Kidney (tissue), 22 donors: ENCODE measurements at places on chromosomes 3 and 15. TPM values are rescaled to one million over a fixed set of nuclear protein-coding genes. Genes with fewer than 3 reads are reported as not detected.

DNA sequence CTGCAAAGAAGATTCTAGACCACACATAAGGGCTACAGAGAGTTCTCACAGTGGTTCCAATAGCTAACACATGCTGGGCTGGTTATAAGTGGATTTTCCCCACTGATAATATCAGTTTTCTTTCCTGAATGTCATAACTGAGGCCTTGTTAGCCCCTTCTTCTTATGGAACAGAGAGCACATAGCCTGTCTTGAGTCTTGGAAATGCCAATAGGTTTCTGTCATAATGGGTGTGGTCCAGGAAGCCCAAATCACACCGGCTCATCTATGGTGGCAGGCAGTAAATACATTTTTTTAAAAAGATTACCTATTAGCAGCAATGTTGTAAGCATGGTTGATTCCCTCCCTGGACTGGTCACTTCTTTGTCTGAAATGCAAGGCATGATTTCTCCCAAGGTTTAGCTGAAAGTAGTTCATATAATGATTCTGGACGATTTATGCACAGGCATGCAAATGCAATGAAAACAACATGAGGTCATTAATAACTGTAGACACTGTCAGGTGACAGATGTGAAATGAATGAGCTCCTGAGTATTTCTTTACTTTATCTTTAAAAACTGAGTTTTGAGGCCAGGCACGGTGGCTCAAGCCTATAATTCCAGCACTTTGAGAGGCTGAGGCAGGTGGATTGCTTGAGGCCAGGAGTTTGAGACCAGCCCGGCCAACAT lies 67.2 kb upstream of the ATP2C1 start:
- DNase-seq: no peak

- DNase-seq: no peak
Measured at GRCh38 chr3:47803480-47804025, 615 bp downstream of the DHX30 start.

GRCh38 chr3:50316657-50317242 lies 5.8 kb downstream of the HYAL2 start:
- DNase-seq: no peak

DNA sequence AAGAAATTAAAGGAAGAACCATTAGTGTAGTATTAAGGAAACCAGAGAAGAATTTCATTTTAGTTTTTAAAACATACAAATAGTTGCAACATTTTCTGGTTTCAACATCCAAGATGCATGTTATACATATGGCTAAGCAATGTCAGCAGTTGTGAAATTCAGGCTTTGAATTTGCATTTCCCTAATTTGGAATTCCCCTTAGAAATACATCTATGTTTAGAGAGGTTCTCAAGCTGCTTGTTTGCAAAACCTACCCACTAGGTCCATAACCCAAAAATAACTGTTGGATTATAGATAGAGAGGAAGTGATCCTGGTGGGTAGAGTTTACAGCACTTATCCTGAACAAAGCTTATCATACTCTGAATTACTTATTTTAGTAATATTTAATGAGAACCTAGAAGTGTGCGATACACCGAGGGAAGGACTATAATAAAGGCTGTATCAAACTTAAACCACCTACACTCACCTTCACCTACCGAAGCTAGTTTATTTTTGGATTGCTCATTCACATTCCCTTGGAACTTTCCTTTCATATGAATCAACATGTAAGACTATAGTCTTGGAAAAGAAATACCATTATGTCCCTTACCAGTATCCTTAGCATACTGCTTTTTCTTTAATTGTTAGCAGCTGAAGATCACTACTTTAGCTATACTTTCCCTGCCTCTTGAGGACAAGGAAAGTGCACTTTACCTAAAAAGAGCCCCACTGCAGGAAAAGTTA lies 60.6 kb downstream of the CHAC1 start:
- DNase-seq: no peak

DNA sequence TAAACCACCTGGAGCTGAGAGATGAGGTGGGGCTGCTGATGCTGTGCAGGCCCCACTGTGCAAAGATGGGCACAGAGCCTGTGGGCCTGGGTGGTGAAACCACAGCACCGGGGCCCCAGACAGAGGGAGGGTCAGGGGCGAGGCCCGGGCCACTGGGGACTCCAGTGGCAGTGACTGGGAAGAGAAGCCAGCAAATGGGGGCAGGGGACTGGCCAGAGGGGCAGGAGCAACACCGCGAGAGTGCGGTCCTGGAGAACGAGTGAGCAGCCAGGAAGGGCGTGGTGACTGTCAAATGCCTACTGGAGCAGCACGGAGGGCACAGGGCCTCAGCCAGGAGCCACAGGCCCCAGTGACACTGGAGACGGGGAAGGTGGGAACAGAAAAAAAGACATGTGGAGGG lies 39.8 kb downstream of the HCN4 start:
- peak; percentile 43 for DNase-seq

- peak; percentile 53 for DNase-seq
Measured at GRCh38 chr3:187742351-187743171, 2.7 kb downstream of the BCL6 start.

DNA sequence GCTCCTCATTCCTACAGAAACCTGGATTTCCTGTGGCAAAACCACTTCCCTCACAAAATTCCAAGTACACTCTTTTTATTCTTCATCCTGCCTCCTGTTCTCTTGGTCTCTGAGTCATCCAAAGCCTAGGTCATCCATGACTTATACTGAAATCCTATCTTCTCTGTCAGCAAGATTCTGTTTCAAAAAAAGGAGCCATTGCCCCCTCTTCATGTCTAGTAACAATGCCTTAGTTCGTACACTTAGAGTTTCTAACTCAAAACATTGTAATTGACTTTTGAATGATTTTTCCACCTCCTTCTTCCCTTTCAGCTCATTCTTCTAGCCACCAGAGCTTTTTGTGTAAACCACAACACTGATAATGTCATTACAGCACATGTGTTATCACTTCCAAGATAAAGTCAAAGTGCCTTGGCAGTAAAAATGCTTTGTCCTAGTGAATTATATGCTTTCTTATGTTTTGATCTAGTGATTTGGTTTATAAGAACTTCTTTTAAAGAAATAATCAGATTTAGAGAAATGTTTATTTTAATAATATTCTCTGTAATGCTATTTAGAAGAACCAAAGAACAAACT lies 256.5 kb upstream of the NECTIN3 start:
- no peak for DNase-seq

DNA sequence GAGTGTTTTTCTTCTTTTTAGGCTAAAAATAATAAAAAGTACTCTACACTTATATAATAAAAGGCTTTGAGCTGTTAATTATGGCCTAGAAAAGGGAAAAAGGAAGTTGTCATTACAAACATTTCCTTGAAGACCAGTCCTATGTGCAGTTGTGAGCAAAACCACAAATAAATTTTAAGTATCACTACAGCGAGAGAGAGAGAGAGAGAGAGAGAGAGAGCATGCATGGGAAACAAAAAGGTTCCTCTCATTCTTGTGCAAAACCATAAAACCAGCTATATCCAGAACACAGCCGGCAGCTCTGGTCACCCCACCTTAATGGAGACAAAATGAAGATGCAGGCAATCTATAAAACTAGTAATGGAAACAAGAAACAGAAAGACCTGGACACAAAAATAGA lies 33.6 kb downstream of the HEG1 start:
- DNase-seq: no peak

NEK11 gene
- total RNA-seq: 13.2 TPM

CHRD gene
- 16.8 TPM for total RNA-seq

CCNB2 gene
- 0.94 TPM for total RNA-seq

CSNK1G1 gene
- 25.8 TPM for total RNA-seq

TNNC1 gene
- total RNA-seq: 2.2 TPM
